ENCODE measurements at places on chromosomes 4 and X. TPM values are rescaled to one million over a fixed set of nuclear protein-coding genes. Genes with fewer than 3 reads are reported as not detected.

Gene P2RY10
- total RNA-seq, result not detected

DNA sequence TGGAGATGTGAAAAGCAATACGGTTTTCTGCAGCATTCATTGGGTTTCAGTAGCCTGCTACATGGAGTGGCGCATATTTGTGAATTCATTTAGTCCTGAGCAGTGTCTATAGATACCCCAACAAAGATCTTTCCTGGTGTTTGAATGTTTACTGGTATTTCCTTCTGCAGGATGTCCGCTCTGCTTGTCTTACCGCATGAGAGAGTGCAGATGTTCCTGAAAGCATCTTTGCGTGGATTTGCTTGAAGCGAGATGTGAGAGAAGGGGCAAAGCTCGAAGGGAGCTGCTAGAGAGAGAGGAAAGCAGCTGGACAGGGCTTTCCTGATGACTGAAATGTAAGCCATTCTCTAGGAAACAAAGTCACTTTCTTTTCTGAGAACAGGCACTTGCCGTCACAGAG, 40.9 kb upstream of the GYPA start:
- no peaks in the 10 kb centered on the region for H3K27me3 ChIP-seq
- no peak overlapping the region for H3K4me3 ChIP-seq
- H3K4me1 ChIP-seq, result no peaks in the 10 kb centered on the region
- DNase-seq, result no peak
- H3K27ac ChIP-seq, result no peak overlapping the region
- H3K36me3 ChIP-seq, result no peaks in the 10 kb centered on the region

DNA sequence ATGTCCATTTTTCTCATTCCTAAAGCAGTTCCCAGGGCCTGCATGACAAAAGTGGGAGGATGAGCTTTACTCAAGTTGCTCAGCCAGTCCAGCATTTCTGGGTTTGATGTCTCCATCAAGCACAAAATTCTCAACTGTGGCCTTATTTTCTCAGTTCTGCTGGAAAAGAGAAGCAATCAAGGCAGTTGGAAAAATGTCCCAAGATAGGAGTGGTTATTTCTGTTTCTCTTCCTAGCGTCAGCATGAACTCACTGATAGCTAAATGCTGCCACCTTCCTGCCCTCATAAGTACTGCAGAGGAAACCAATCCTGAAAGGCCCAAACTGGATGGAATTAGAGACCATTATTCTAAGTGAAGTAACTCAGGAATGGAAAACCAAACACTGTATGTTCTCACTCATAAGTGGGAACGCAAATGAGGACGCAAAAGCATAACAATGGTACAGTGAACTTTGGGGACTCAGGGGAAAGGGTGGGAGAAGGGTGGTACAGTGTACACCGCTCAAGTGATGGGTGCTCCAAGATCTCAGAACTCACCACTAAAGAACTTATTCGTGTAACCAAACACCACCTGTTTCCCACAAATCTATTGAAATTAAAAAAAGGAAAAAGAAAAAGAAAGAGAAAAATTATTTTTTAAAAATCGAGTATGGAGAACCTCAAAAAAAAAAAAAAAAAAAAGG, 29.6 kb downstream of the ADH7 start:
- H3K36me3 ChIP-seq, result no peaks in the 10 kb centered on the region
- H3K4me3 ChIP-seq, result no peak overlapping the region
- peak overlapping the region; percentile 62 for H3K27ac ChIP-seq
- peak; percentile 68 for DNase-seq
- H3K4me1 ChIP-seq, result no peaks in the 10 kb centered on the region

DNA sequence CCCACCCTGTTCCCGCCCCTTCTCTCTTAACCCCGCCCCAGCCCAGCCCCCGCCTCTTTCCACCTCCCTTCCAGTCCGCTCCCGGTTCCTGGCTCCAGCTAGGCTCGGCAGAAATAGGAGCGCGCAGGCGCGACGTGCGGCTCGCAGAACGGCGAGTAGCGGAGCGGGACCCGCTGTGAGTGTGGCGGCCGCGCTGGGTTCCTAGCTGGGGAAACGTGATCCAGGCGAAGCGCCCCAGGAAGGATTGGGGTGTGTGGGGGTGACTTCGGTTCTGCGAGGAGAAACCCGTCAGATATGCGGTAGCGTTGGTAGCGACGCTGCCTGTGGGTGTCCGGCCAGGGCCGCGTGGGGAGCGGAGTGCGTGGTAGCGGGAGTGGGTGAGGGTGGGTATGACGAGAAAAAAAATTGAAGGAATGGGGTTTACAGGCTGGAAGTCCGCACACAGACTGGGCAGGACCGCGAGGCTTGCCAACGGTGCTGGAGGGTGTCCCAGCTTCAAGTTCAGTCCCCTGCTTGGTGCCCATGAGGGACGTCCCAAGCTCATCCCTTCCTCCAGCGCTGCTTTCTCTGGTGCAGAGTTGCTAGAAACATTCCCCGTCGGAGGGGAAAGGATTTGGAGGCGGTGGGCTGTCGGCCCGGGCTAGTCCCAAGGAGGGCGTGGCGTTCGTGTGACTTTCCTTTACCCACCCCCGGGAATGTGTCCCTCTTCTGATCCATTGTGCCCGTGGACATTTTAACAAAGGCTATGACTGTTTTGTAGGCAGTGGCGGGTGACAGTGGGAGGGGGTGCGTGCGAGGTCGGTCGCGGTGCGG, at the start of gene PRRG1:
Gene PRRG1, plus strand, starts transcription at position 144 of the 813 bp plus-strand sequence. CDS start 56,886 bp downstream, outside the sequence.
- no peaks in the 10 kb centered on the region for H3K27me3 ChIP-seq
- H3K27ac ChIP-seq, result peak within 1 kb of the TSS; percentile 68
- peak within 1 kb of the TSS; percentile 72 for H3K4me3 ChIP-seq
- H3K36me3 ChIP-seq, result no peaks in the 10 kb centered on the region

DNA sequence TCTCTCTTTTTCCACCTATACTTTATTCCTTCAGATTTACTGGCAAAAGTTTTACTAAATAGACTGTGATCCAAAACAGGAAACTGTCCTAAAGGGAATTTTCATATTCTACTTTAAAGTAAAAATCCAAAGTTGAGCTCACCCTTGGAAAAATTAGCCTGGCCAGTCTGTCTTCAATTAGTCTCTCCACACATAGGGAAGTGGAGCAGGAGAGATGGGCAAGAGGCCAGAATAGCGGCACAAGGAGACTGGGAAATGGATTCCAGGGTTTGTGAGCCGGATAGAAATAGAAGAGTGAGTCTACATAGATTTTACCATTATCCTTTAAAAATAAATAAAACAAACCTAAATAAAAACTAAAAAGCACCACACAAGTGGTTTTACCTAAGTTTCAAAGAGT, 16.2 kb upstream of the FRMD7 start:
- H3K27me3 ChIP-seq, result no peaks in the 10 kb centered on the region
- no peaks in the 10 kb centered on the region for H3K36me3 ChIP-seq
- DNase-seq, result peak; percentile 6
- no peak overlapping the region for H3K27ac ChIP-seq
- H3K4me1 ChIP-seq, result no peaks in the 10 kb centered on the region
- H3K4me3 ChIP-seq, result no peak overlapping the region
